Stimulated activated CD4-positive, alpha-beta T cell treated with anti-CD3 and anti-CD28 coated beads, TNF-alpha, amount 100 ng/mL, for 4 hours (primary cell): ENCODE measurements at places on chromosomes 4 and X.

DNA sequence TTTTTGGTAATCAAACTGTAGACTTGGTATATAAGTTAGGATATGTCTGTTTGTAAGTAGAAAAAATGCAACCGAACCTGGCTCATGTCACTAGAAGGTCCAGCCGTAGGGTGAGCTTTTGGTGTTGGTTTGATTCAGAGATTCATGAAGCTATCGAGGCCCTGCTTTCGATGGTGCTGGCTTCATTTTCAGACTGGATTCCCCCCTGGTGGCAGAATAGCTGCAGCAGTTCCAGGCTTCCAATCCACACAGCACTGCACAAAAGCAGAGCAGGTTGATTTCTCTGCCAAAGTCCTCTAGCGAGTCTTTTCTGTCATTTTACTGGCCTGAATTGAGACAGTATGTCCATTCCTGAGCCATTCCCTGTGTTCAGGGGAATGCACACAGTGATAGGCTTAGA lies 33.1 kb downstream of the PDK3 start:
- no peak for DNase-seq

GRCh38 chr4:99024481-99025275 lies 29.2 kb downstream of the METAP1 start:
- no peak for DNase-seq

- no peak for DNase-seq
These were observed 1.3 kb upstream of the FAT1 start for GRCh38 chr4:186724864-186725468.

DNA sequence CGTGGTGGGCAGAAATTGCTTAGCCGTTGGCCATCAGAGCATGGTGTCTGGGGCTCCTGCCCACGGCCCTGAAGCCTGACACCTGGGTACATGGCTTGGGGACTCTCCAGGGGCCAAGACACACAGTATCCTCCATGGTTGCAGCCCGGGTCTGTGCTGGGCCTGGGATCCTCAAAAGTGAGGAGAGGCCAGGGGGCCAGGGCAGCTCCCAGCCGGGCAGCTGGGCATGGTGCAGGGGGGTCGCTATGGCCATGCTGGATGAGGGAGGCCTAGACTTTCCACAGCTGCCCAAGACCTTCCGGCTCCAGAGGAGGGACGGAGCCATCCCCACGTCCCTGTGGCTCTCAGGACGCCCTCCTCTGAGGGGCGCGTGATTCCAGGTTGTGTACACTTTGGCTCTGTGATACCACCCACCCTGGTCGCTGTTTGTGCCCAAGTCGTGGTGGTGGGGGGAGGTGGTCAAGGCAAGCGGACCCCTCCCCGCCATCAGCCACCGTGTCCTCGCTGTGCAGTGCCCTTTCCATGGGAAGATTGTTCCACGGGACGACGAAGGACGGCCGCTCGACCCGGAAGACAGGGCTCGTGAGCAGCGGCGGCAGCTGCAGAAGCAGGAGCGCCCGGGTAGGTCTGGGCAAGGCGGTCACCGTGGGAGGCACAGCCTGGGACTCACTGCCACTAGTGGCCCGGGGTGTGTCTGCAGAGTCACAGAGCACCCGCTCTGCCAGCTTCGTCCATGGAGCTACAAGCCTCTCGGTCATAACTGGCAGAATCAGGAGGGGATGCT lies 25.7 kb downstream of the NKX1-1 start:
- no peak for DNase-seq

DNA sequence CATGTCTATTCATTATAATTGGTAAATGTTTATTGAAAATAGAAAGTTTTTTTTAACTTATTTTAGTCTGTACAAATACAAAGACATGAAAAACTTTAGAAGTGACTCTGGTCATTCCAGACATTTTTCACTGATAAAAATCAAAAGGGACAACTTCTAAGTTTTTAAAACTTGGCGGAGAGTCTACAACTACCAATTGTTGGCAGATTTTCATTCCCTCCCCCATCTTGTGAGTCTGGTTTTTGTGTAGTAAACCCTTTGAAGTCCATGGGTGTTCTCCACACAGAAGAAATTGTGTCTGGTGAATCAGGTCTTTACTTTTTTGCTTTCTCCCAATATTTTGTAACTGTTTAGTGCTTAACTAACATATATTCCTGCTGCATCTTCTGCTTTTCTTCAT lies 336.5 kb downstream of the PDGFC start:
- DNase-seq, result no peak

DNA sequence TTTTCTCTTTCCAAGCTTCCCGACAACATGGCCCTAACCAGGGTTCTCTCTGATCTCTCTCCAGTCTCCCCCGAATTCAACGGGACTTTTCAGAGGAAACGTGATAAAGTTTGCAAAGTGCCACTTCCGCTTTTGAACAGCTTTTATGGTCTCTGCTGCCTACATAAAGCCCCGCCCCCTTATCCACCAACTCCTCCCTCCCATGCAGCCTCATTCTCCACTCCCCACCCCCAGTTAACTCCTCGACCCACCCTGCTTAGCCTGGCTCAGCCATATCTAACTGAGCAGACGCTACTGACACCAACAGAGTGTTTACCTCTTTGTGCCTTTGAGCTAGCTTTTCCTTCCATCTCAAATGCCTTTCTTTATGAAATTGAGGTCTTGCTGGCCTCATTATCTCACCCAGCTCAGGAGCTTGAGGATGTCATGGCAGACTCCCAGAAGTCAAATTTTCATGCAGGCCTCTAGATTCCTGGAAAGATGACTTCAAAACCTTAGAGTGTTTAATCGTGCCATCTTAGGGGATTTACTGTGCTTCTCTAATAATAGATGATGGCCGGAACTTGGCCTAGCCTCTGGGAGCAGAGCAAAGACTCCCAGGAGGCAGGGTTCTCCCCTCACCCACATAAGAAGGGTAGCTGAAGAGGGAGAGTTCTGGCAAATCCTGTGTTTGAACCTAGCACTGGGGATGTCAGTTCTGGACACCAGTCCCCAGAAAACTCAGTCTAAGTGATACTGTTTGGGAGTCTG lies 606.0 kb downstream of the BCOR start:
- peak; percentile 41 for DNase-seq

DNA sequence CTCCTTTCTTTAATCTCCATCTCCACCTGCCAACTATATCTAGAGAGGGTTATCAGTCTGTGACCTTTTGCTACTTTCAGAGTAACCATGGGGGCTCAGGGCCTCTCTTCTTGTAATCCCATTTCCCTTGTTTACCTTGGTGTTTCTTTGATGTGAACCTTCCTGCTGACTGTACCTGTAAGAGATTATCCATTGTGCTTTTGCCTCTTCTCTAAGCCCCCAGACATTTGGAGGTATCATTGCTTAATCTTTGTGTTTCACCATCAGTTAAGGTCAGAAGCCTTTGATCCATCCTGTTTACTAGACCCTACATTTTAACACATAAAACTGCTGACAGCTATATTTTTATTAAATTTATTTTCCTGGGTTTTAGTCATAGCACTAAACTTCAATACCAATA lies 111.8 kb upstream of the RAP2C start:
- DNase-seq, result no peak

DNA sequence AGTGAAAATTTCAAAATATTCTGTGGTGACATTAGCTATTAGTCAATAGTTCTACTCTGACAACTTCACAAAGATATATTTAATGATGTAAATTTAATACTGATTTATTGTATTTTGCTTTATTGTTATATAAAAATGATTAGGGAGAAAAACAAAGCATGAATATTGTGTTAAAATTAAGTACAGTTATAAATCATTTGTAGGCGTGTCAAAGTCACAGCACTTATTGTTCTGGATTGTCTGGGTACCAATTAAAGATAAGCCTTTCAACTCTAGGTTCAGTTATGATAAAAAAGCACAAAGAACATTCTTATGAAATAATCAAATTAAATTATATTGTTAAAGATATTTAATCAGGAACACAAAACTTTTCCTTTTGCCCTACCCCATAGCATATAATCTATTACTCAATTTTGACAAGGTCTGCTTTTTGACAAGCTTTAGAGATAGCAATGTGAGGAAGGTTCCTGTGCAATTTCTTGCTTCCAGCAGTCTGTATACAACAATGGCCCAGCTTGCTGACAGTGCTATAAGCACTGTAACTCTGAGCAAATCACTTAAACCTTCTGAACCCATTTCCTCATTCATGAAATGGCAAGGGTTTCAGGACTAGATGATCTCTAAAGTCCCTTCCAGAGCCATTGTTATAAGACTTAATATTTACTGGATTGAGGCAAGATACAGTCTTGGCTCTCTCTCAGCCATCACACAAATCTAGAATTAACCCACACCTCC lies 910.3 kb upstream of the LCORL start:
- no peak for DNase-seq

DNA sequence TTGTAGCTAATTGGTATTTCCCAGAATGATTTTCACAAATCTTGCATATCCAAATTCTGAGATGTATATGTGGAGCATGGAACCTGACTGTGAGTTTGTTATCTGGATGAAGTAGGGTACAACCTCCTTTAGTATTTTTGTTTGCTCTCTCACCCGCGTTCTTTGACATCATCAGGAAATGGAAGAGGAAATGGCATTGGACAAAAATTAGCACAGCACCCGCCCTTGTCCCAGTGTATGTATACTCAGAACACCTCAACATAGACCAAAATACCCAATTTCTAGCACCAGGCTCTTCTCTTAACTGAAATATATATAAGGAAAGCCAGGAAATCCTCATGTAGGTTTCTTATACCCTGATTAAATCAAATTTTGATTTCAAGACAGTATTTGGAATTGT lies 6.9 kb upstream of the PGRMC2 start:
- no peak for DNase-seq

GRCh38 chr4:51843309-51844152 lies 578 bp downstream of the DCUN1D4 start:
- peak; percentile 60 for DNase-seq

GRCh38 chr4:184165291-184165690 lies 52.4 kb downstream of the ENPP6 start:
- no peak for DNase-seq

- no peak for DNase-seq
These were observed 30.2 kb downstream of the TRO start for GRCh38 chrX:54950730-54951375.

GRCh38 chrX:10615931-10616774 lies 4.2 kb downstream of the MID1 start:
- no peak for DNase-seq

- DNase-seq, result no peak
These were observed 79.2 kb upstream of the ATOH1 start for GRCh38 chr4:93749292-93749761.

DNA sequence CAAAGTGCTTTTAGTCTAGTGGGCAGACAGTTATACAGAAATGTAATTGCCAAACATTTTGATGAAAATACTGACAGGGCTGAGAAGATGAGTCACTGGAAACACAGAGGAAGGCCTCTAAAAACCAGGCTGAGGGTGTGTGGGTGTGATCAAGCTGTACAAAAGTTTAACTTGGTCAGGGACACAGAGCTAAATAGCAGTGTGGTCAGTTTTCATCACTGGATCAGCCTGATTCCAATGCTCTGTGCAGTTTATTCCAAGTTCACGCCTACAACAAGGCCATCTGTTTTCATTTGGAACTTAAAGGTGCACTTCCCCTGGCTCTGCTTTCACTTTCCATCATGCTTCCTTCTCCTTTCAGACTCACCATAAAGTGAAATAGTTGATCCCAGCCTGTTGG lies 10.6 kb downstream of the CENPVL3 start:
- DNase-seq, result no peak

GRCh38 chr4:184103527-184104264 lies 114.0 kb downstream of the ENPP6 start:
- DNase-seq, result no peak

- no peak for DNase-seq
These were observed 1.5 kb downstream of the FAM200B start for GRCh38 chr4:15683143-15683495.

DNA sequence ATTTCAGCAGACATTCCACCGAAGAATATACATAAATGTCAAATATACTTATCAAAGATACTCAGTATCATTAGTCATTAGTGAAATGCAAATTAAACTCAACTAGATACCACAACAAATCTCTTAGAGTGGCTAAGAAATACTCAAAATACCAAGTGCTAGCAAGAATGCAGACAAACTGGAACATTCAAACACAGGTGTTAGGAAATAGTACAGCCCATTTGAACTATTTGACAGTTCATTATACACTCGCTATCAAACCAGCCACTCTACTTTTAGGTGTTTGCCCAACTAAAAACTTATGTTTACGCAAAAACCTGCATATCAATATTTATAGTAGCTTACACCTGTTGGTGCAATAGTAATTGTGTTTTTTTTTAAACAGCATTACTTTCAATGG lies 8.8 kb downstream of the ADAM29 start:
- no peak for DNase-seq

- no peak for DNase-seq
These were observed 5.5 kb downstream of the GSTCD start for GRCh38 chr4:105714071-105714521.

- no peak for DNase-seq
These were observed 408.3 kb downstream of the HNRNPD start for GRCh38 chr4:81965454-81965853.

GRCh38 chr4:110087070-110087708 lies 111.2 kb downstream of the ELOVL6 start:
- DNase-seq, result no peak

- no peak for DNase-seq
These were observed 5.3 kb downstream of the GPM6A start for GRCh38 chr4:175806727-175807126.

DNA sequence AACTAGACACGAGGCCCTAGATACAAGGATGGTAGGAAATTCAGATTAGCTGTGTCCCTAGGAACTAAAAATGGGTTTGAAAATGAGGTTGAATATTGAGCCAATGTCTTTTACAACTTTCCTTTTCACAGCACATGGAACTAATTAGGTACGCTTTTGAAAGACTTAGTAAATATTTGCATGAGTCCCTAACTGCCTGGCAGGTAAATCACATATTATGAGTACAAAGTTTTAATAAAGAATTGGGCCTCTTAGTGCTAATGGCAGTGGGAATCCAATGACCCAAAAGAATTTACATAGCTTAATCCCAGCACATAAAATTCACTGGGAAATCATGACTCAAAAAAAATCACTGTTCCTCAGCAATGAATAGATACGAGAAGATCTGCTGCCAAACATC lies 16.8 kb downstream of the MUC7 start:
- no peak for DNase-seq

- DNase-seq, result no peak
These were observed 4.8 kb downstream of the LETM1 start for GRCh38 chr4:1851160-1851559.

GRCh38 chr4:139852612-139853269 lies 187.1 kb downstream of the MGST2 start:
- DNase-seq, result no peak

GRCh38 chrX:14673236-14673635 lies 143.9 kb downstream of the GLRA2 start:
- DNase-seq, result no peak

- no peak for DNase-seq
These were observed 63.4 kb downstream of the PSAPL1 start for GRCh38 chr4:7371210-7371941.

GRCh38 chrX:106611317-106611678 lies 480 bp upstream of the RADX start:
- DNase-seq, result no peak
